NCI-H526 treated with DMSO at 0.1 percent for 48 hours (cell line): ENCODE measurements at places on chromosomes 16 and 17.

DNA sequence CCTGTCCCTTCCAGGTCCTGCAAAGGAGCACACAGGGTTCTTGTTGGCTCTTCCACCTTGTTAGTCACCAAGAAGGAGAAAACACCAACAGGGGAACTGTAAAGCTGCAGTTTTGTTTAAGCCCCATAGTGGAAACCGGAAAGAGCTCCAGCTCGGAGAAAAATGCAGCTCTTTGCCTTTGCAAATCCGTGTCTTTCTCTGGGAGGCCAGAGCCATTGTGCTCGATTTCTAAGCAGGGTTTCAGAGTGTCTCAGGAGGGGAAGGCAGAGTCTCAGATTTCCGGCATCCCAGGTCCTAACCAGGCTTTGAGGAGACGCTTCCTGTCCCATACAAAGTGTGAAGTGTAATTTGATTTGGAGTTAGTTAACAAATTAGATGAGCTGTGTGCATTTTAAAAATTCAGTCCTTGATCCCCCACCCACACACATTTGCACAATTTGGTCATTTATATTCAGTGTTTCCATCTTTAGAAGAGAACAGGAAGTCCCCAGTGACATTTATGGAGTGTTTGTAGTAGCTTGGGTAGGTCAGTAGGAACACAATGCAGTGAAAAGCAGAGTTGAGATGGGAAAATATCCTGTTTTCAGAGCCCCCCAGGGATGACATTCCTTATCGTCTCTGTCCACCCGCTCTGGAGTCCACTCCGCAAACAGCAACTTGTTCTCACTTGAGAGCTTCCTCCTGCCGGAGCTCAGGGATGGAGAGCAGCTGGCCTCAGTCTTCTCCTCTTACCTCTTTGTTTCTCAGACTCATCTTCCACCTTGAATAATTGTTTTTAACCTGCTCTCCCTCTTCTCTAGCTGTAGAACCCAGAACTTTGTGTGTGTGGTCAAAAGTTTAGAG is 331.9 kb downstream of the SEC14L1 start:
- no peak for DNase-seq

- DNase-seq, result no peak
These were observed 1.1 kb downstream of the MLST8 start for GRCh38 chr16:2206420-2206779.

GRCh38 chr17:35731239-35731916 is at the start of gene RASL10B:
Gene RASL10B (plus strand): TSS chr17:35731639. CDS start chr17:35735185, 3,546 bp downstream.
- peak; percentile 11 for DNase-seq

GRCh38 chr17:78330570-78331224 is 29.2 kb downstream of the SOCS3 start:
- DNase-seq, result no peak

- DNase-seq, result no peak
These were observed 45.4 kb downstream of the PRSS54 start for GRCh38 chr16:58249388-58249779.

DNA sequence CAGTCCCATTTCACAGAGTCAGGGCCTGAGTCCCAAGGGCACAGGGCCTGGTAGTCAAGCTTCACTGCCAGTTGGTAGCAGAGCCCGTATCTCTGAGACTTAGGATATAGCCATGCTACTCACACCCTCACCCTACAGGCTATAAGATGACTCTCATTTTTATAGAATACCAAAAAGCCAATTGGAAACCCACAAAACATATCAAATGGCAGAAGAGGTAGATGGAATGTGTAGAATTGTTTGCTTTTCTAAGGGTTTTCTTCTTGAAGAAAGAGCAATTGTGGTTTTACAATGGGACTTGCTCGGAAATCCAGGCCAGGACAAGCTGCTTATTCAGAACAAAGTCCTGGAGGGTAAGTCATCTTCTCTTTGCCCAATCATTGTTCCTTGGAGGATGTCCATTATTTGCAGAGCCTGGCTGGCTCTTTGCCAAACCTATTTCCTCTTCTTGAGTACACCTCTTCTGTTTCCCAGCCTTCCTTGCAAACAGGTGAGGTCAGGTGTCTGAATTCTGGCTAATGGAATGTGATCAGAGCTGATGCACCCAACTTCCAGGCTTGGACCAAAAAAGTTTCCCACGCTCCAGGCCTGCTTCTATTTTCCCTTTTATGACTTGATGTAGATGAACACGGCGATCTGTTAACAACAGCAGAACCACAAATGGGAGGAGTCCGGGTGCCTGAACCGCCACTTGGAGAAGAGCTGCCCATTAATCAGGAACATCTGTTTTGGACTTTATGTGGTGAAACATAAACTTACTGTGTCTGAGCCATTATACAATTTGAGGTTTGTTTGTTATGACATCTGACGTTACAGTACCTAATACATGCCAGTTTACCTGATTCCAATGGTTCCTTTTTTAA is 16.9 kb upstream of the CCL22 start:
- DNase-seq, result no peak
